ENCODE measurements at places on chromosomes 1 and 21.

DNA sequence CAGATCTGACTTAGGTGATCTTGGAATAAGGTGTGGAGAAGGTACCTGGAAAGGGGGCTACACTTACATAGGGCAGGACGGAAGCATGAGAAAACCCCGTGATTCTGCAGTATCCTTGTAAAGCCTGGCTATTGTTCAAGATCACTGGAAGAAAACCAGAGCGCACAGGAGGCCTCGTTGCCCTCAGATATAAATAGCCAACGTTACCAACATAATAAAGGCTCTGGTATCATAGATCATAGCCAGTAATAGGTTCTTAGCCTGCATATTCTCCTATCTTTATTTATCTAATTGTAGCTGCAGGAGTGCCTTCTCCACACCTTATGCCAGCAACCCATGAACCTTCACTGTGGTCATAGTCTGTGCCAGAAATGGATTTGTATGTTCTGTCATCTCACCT lies 35.9 kb upstream of the MPZL1 start:
- peak; percentile 49 for DNase-seq

DNA sequence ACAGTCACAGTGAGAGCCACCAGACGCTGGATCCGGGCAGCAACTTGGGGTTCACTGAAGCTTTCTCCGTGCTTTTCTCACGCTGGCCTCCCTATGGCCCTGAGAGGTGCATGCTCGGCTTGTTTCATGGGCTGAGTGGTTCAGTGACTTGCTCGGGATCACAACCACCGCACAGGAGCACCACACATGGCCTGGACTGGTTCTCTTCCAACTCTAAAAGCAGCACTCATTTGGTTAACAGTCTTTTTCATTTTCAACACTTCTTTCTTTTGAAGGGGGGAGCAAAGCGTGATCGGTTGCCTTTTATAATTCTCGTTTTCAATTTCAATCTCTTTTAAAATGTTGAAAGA lies 26.2 kb downstream of the UBIAD1 start:
- DNase-seq: no peak

- no peak for DNase-seq
Measured at GRCh38 chr1:222970040-222970439, 155.2 kb downstream of the DISP1 start.

DNA sequence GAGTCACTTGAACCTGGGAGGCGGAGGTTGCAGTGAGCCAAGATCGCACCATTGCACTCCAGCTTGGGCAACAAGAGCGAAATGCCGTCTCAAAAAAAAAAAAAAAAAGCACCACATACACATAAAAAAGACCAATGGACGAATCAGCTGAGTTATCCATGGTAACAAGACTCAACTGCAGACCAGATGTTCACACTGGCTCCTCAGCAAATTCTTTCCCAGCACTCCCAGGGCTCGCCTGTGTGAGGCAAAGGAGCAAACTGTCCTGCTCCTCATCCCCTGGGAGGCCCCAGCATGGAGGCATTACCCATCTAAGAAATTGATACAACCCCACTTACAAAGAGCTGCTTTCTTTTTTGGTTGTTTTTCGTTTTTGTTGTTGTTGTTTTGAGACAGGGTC lies 3.1 kb downstream of the TMEM234 start:
- DNase-seq: no peak

DNA sequence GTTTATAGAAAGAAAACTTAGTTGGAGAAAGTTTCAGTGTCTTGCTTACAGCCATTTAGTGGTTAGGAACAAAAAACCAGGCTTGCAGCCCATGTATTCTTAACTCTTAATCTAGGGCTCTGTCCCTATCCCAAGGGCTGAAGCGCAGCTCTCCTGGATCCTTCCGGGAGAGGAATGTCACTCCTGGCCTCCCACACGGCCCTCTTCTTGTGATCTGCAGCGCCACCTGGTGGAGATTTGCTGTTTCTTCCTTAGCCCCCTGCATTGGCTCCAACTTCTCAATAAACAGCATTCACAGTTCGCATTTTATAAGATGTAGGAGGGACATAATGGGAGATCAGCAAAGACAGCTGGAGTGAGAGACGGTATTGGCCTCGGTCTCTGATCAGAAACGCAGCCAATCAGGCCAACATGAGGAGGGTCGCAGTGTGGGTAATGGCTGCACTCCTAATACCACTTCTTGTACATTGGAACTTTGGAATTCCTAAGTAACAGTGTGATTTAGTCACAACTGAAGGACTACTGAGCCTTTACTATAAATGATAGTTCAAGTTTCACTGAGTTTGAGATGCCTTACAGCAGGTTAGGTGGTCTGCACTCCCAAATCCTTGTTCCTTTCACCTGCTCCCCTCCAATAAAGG lies 283.4 kb downstream of the ASTN1 start:
- DNase-seq: peak; percentile 72

DNA sequence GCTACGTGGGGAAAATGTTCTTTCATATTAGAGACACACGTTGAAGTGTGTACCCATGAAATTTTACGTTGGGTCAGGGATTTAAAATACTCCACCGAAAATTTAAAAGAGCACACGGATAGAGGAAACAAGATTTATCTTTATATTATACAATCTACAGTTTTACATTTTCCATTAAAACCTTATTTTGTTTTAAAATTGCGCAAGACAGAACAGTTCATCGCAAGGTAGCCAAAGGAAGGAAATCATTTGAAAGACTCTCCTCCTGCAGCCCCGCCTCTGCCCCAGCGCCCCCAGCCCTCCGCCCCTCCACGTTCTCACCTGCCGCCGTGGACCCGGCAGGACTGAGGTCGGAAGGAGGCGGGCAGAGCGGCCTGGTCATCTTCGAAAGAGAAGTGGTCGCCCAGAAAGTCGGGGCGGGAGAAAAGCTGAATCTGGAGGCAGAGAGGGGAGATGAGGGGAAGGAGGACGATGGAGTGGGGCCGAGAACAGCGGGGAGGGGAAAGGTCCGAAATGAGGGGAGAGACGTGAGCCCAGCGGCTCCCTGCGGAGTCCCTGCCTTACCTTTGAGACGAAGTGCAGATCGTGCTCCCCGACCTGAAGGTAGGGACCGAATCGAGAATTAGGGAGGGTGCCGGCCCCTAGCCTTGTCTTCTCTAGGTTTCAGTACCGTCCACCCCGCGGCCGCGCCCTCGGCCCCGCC lies 18.0 kb downstream of the CRYBG2 start:
- DNase-seq: no peak

DNA sequence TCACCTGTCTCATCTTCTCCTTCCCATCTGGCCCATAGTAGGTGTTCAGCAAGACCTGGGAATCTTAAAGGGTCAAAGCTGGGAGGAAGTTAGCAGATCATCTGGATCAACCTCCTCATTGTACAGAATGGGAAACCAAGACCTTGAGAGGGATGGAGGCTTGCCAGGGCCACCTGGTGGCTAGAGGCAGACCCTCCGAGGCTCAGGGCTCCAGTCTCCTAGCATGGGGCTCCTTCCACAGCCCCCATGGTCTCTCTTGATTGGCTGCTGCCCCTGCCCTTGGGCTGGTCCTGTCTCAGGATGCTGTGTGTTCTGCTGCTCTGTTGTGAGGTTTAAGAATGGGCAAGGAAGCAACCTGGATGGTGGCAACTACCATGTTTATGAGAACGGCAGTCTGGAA lies 68.7 kb upstream of the CNTN2 start:
- no peak for DNase-seq

- peak; percentile 20 for DNase-seq
Measured at GRCh38 chr1:66981679-66982078, 56.9 kb downstream of the MIER1 start.

- no peak for DNase-seq
Measured at GRCh38 chr1:167923324-167924056, 9.6 kb upstream of the ADCY10 start.

GRCh38 chr1:15245593-15246360 lies 1.2 kb upstream of the FHAD1 start:
- no peak for DNase-seq

DNA sequence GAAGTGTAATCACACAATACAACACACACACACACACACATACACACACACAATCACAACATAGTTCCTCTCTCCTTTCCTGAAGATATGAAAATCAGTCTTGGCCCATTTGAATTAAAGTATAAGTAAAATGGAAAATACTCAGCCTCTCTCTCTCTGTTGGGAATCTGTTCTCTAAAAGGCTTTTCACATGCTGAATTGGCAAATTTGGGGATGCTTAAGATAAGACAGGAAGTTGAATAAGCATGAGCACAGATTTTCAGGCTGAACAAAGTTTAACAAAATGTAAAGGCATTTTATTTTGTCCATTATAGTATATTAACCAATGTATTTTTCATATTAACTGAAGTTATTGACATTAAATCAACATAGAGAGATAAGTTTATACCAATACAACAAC lies 23.7 kb upstream of the FMO2 start:
- DNase-seq: no peak

- no peak for DNase-seq
Measured at GRCh38 chr1:20359451-20360330, 69.0 kb downstream of the VWA5B1 start.

GRCh38 chr1:11528611-11529261 lies 49.8 kb downstream of the DISP3 start:
- no peak for DNase-seq

DNA sequence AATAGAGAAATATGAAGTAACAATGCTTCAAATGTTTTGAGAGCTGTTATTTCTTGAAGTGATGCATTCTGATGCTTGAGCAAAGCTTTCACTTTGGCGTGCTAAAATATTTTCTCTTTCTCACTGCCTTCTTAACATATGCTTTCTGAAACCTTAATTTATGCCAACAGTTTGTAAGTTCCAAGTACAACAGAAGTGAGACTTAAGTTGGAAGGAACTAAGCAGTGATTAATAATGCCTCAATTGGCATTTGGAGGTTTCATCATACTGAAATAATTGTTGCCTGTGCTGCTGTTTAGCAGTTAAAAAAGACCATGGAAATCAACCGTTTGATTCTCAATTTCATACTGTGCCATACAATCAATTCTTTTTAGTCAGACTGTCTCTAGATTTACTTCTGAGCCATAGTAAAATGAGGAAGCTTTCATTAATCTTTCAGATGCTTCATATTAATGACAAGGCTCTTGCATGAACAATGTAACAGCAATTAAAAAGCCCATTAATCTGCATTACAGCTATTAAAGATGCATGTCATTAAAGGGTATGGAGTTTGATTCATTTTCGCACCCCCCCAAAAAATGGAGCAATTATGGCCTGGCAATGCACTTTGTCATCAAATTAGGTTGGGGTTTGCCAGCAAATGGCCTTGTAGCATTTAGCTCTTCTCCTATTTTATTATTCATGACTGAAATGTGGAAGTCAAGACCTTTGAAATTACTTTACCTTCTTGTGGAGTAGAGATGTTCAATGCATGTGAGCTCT lies 375.3 kb downstream of the USH2A start:
- no peak for DNase-seq

DNA sequence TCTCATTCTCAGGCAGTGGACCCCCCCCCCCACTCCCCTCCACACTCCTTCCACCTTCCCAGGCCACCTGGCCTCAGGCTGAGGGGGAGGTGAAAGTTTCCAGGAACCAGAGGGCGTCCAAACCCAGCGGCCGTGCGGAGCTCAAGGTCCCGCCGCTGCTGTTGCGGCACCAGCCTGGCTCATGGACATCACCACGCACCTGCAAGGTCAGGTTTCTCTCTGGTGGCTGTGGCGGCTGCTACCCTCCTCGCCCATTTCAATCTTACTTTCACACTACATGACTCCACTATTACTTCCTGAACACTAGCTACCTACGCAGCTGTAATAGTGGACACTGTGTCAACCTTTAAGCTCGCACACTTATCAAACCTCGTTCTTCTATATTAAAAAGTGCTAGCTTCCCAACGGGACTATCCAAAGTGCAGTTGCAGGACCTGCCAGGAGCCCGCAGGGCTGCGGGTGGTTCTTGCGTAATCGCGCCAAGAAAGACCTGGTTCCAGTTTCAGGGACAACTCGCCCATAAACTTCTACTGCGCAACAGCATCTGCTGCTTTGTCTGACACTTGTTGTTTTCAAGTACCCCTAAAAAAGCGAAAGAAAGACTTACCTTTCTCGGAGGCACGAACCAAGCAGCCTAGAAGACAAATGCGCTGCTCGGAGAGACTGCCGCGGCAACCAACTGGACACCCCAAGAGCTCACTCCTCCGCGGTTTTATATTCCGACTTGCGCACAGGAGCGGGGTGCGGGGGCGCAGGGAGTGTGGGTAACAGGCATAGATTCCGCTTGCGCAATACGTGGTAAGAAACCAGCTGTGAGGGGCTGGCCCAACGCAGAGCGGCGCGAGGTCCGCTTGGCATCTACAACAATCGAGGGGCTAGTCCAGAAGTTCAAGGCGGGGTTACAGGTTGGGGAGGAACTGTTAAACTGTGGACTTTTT lies at the start of gene DIRAS3:
Gene DIRAS3, minus strand, starts transcription at position 687 of the 938 bp plus-strand sequence. CDS start 3,330 bp downstream, outside the sequence.
- DNase-seq: no peak

DNA sequence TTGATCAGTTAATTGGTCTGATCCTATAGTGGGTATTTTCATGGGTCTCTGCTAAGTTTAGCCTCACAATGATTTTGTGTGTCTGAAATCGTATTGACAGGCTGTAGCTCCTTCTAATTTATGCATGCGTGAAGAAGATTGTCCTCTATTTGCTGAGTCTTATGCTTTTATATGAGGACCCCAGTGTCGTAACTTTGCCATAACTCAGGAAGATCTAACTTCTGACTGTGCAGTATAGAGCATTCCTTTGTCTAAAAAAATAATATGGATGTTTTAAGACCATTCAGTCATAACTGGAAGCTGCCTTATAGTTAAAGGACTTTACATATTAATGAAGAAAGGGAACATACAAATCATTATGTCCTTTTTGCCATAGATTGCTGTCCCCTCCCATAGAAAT lies 73.3 kb downstream of the CAMTA1 start:
- DNase-seq: no peak

DNA sequence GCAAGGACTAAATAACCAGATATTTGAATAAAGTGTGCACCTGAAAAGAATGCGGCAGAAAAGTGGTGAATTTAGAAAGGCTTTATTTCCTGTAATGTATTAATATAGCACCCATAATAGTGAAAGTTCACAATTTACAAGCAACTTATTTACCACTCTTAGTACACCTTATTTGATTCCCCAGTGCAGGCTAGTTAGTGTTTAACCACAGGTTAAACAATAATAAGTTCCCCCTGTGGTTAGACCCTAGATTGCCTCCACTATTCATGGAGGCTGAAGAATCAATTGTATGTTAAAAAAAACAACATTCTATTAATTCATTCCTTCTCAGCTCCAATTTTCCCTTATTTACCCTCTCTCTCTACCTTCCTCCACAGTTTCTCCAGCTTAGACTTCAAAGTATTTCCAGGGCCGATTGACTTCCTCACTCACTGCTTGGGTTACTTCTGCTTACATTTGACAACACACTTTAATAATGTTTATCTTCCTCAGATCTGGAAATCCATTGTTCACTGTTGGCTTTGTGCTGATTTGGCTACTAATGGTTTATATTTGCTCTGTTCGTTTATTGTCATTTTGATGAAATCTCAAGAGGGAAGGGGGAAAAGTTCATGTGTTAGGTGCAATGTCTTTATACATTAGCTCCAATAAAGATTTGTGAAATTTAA lies 796.3 kb downstream of the BRINP3 start:
- no peak for DNase-seq

GRCh38 chr21:46555678-46556077 lies 49.2 kb downstream of the S100B start:
- DNase-seq: no peak
